ENCODE measurements at places on chromosomes 4 and X.
A peak's percentile ranks its signal among the peaks of the same experiment; 100 is the strongest.

GRCh38 chr4:149980121-149980682 lies 98.0 kb upstream of the DCLK2 start:
- no peak for DNase-seq

GRCh38 chr4:102076622-102077021 lies 268.7 kb downstream of the SLC39A8 start:
- DNase-seq, result no peak

DNA sequence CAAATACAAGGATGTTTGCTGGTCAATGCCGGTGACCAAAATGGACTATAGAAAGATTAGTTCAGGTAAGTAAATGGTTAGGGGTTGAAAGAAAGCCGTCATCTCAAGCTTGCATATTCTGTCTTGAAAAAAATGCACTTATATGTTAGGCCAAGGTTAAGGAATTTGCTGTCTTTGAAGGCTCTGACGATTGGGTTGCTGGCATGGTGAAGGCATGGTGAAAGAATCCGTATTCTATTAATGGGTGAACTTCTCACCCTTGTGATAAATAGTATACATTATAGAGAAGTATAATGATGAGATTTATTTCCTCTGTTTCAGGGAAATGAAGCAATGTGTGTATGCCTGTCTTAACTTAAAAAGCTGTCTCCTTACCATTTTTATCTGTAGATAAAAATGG lies 132.6 kb downstream of the ADGRL3 start:
- no peak for DNase-seq

GRCh38 chr4:73866246-73866645 lies 2.9 kb upstream of the CXCL1 start:
- no peak for DNase-seq

DNA sequence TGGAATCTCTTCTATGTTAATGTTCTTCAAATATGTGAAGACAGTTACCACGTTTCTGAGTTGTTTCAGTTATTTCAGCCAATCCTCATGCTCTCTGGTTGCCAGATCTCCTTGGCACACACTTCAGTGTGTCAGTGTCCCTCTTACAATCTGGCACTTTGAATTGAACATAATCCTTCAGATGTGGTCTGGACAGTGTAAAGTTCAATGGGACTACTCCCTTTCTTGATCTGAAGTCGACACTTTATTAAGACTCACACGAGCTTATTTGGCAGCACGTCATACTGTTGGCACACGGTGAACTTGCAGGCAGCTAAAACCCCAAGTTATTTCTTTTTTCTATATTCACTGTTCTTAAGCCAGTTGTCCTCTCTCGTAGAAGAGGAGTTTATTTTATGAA lies 28.2 kb downstream of the ARSJ start:
- DNase-seq, result no peak

- DNase-seq, result no peak
Measured at GRCh38 chrX:129961180-129962083, 21.0 kb upstream of the BCORL1 start.

GRCh38 chrX:40174854-40175510 lies 77.2 kb upstream of the BCOR start:
- no peak for DNase-seq

GRCh38 chr4:79689740-79690139 lies 281.7 kb upstream of the GK2 start:
- DNase-seq, result no peak

DNA sequence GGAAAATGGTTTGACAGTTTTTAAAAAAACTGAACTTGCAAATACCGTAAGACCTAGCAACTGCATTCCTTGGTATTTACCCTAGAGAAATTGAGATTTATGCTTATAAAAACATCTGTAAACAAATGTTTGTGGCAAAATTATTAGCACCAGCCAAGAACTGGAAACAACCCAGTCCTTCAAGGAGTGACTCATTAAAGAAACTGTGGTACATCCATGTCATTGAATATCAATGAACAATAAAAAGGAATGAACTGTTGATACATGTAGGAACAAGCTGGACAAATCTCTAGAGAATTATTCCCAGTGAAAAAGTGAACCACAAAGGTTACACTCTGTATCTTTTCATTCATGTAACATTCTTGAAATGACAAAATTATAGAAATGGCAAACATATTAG lies 240.2 kb upstream of the ADAMTS3 start:
- no peak for DNase-seq

DNA sequence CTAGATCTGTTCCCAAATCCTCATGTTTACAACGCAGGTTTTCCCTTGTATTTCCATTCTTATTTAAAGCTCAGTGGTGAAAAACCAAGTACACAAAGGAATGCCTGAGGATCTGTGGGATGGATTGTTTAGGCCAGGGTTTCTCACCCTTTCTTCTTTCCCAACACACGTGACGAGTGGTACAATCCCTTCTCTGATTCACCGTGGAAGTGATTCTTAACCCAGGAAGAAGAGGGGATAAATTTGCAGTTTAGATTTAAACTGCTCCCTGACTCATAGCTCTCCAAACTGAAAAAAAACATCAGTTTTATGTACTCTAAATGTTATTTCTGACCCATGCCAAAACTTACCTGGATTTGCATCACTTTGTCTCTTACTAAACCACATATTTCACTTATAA lies 17.0 kb downstream of the PAQR3 start:
- no peak for DNase-seq

DNA sequence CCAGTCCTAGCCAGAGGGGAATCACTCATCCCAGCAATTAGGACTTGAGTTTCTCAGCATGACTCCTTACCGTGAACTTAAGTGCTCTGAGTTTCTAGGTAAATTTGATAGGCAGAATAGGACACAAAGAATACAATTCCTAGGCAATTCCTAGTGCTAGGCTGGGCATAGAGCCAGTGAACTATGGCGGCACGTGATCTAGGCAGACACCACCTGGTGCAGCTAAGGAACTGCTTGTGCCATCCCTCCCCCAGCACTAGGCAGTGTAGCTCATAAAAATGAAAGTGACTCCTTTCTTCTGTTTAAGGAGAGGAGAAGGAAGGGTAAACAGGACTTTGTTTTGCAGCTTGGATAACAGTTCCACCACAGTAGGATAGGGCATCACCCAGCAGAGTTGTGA lies 736.3 kb upstream of the PCDH7 start:
- DNase-seq, result no peak

GRCh38 chrX:78945186-78945912 lies at the start of gene P2RY10:
Gene P2RY10 (plus strand): TSS chrX:78945391. CDS start chrX:78960521, 15,130 bp downstream.
- no peak for DNase-seq

DNA sequence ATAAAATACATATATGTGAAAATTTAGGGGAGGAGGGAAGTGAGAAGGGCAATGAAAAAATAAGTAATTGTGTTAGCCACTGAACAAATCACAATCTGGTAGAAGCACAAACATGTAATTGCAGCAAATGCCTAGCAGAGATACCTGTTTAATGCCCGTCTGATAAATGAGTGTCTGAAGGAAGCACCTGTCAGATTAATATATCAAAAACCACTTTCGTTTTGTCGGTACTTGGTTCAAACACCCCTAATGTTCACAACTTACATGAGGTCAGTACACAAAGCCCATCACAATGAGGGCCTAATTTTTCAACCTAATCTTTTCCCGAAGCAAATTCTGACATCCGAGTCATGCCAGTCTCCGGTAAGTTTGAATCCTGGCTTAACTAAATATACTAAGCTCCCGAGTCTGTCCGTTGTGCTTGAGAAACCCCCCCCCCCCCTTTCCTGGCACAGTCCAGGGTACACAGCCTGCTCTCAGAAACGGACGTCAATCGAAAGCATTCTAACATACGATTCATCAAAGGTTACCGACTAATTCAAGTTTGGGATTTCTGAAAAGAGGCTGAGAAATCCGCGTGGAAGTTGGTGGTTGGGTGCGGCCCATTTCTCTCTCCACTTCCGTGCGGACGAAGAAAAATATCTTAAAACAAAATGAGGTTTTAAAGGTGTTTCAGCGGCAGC lies 758 bp downstream of the SDAD1 start:
- DNase-seq, result no peak

GRCh38 chr4:11472535-11472934 lies 43.8 kb upstream of the HS3ST1 start:
- no peak for DNase-seq

GRCh38 chr4:7971159-7971631 lies 31.5 kb upstream of the AFAP1 start:
- no peak for DNase-seq

DNA sequence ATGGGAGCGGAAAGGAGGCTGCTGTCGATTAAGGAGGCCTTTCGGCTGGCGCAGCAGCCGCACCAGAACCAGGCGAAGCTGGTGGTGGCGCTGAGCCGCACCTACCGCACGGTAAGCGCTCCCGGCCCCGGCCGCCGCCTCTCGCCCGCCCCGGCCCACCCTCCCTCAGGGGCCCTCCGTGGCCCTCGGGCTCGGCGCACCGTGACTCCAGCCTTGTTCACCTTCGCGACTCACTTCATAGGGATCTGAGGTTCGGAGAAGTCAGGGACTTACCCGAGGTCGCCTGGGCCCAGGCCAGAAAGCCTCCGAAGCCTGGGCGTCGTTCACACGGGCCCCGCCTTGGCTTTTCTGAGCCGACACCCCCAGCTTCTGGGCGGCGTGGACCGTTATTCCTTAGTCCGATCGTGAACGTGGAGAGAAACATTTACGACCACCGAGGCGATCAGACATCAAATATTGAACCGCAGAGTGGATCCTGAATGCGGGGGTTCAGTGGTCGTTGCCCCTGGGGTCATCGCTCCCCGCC lies 362 bp downstream of the NCAPG start:
- DNase-seq, result no peak

DNA sequence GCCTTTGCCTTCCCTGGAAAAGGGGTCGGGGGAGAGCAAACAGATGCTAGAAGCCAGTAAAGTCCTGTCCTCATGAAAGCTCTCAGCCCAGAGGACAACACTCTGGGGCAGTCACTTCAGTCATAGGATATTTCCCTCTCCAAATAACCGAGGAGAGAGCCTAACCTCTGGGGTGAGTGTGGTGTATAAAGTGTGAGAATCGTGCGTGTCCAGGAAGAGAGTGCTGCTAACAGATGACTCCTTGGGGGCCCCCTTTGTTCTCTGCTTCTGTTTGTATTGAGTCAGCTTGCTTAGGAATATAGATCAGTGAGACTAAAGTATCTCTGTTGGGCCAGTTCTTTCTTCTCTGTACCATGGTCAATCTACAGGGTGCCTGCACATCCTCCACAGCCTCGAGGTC lies 247.2 kb downstream of the PALLD start:
- DNase-seq, result no peak

GRCh38 chr4:184950117-184950830 lies 68.0 kb upstream of the HELT start:
- no peak for DNase-seq

GRCh38 chrX:8868906-8869305 lies 67.7 kb upstream of the FAM9A start:
- no peak for DNase-seq

- DNase-seq, result peak; percentile 18
Measured at GRCh38 chrX:68827848-68828624, 785 bp upstream of the EFNB1 start.

GRCh38 chrX:68823413-68824151 lies 5.2 kb upstream of the EFNB1 start:
- DNase-seq, result no peak

- DNase-seq, result no peak
Measured at GRCh38 chr4:169627307-169627706, 6.9 kb downstream of the CLCN3 start.

GRCh38 chrX:109959356-109959871 lies 43.5 kb upstream of the TMEM164 start:
- no peak for DNase-seq

DNA sequence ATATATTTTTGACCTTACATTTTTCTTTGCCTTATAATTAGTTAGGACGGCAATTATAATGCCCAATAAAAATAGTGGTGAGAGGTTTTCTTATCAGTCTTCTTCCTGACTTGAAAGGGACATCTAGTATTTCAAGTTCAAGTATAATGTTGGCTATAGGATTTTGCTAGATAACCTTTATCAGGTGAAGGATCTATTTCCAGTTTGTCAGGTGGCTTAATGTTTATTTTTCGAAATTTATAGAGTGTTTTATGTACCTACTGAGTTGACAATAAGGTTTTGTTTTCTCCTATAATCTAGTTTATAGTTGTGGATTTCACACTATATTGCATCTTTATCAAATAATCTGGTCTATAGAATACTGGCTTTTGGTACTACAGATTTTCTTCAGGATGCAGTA lies 351.8 kb upstream of the FGF13 start:
- no peak for DNase-seq

DNA sequence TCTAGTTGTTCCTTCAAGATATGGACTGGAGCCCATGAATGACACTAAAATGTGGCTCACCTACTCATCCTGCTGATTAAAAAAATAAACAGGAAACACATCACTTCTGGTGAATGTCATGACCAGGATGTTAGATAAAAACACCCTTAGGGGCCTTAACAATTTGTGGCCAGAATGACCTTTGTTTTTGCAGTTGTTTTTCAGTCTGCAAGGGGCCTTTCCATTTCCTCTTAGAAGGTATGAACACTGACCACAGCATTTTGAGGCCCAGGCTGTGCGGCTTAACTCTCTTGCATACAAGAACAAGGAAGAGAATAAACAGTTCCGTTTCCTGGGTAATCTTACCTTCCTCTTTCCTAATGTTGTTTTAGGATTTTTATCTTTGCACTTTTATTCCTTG lies 113.2 kb downstream of the IL1RAPL2 start:
- DNase-seq, result no peak

- DNase-seq, result no peak
Measured at GRCh38 chr4:152363086-152363485, 172.8 kb downstream of the FBXW7 start.

DNA sequence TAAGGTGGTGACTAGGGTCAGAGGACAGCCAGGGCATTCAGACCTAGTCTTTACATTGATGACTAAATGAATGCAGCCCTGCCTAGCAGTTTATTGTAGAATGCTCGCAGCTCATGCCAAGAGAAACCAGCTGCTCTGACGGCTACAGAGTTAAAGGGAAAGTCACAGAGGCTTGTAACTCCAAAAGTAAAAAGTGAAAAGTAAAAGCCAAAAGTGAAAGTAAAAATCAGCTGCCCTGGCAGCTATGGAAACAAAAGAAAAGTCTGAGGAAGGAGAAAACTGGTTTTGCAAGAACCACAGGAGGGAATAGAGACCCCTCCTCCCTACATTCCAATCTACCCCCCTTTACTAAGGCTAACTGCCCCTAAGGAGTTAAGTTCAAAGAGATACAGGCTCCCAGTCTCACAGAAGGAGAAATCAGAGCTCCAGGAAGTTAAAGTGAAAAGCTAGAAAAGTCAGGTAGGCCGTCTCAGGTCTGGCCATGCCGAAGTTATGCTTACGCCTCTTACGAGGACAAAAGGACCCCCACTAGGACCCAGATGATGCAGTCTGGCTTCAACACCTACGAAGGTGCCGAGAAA lies 6.0 kb downstream of the GAGE10 start:
- no peak for DNase-seq

- DNase-seq, result no peak
Measured at GRCh38 chr4:185835336-185835735, 23.3 kb upstream of the SORBS2 start.

DNA sequence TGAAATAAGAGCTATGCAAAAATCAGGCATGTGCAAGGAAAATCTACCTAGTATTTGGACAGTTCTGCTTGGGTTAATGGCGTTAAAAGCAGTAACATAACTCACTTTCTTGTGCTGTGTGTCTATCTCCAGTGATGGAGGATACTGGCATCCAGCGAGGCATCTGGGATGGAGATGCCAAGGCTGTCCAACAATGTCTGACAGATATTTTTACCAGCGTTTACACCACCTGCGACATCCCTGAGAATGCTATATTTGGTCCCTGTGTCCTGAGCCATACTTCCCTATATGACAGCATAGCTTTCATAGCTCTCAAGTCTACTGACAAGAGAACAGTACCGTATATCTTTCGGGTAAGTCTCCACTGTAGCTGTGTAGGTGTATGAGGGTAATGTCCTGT lies 2.6 kb downstream of the PRDM8 start:
- no peak for DNase-seq

- DNase-seq, result no peak
Measured at GRCh38 chr4:103664436-103665075, 55.2 kb downstream of the TACR3 start.

GRCh38 chr4:111961809-111962208 lies 183.4 kb upstream of the FAM241A start:
- no peak for DNase-seq
